Smooth muscle cell of the brain vasculature (primary cell): ENCODE measurements at places on chromosomes 2 and 18.

GRCh38 chr2:233428008-233428407 is 73.7 kb downstream of the DGKD start:
- DNase-seq = no peak

GRCh38 chr2:27249891-27250651 is 12.8 kb downstream of the SLC30A3 start:
- no peak for DNase-seq

GRCh38 chr2:173196638-173197037 is 121.0 kb downstream of the MAP3K20 start:
- DNase-seq = no peak

DNA sequence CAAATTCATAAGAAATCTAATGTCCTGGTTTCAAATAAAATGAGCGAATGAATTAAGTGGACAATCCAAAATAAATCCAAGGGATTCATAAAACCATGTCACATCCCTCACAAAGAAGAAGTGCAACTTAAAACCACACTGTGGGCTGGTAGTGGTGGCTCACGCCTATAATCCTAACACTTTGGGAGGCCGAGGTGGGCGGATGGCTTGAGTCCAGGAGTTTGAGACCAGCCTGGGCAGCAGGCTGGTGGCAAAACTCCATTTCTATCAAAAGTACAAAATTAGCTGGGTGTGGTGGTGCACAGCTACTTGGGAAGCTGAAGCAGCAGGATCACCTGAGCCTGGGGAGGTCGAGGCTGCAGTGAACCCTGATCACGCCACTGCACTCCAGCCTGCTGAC is 25.4 kb downstream of the FAM98A start:
- DNase-seq = no peak

DNA sequence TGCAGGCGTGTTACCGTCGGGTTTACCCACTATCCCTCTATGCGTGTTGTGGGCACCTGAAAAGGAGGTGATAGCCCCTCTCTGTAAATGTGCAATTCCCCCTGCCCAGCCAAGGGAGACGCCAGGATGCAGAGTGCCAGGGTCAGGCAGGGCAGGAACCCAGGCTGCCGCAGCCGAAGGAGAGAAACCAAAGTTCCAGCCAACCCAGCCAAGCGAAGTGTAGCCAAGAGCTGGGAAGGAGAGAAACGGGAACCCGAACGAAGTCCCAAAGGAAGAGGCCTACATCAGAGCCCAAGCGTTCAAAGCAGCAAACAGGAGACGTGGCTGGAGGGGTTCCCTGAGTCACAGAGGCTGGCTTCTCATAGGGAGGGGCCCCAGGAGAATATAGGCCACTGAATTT is 24.2 kb upstream of the SPR start:
- no peak for DNase-seq

GRCh38 chr18:75521816-75522215 is 94.3 kb upstream of the SMIM21 start:
- no peak for DNase-seq

DNA sequence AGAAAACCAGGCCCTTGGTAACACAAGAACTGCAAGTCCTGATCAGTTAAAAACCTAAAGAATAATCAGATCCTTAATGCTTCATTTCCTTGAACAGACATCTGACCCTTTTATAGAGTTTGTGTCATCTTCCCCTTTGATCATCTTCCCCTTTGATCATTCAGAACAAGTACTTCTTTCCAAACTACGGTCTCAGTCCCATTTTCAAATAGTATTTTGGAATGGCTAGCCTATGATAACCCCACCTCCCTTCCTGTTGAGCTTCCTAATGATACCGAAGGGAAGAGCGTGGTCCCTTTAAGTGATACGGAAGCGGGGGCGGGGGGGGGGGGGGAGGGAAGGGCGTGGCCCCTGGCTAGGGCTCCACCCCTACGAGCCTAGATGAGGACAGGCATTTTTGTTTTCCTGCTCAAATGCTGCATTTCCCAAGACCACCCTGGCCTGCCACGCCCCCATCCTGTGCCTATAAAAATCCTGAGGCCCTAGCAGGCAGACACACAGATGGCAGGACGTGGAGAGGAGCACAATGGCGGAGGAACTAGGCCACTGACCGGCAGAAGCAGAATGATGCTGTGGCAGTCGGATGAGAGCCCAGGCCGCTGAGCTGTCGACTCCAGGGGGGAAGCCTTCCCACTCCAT is 24.1 kb upstream of the CHRNA1 start:
- no peak for DNase-seq

DNA sequence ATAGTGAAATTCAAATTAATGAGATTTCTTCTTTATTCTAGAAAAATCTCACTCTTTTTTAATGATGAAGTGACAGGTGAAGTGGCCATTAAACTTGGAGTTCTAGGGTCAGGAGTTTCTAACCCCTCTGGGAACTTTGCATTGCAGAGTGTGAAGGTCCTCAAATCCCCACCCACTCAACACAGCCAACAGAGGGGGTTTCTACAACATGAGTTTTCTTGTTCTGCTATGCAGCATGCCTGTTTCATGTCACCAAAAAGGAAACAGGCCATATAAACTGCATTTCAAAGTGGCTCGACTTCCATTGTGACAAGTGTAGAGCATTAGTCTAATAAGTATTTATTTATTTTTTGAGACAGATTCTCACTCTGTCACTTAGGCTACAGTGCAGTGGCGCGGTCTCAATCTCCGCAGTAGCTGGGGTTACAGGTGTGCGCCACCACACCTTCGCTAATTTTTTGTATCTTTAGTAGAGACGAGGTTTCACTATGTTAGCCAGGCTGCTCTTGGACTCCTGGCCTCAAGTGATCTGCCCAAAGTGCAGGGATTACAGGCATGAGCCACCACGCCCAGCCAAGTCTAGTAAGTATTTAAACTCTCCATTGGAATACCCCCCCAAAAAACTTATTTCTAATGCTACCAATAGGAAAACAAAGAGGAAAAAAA is 146.1 kb upstream of the ZFP36L2 start:
- no peak for DNase-seq

GRCh38 chr2:133952420-133952819 is 301.5 kb upstream of the MGAT5 start:
- no peak for DNase-seq

DNA sequence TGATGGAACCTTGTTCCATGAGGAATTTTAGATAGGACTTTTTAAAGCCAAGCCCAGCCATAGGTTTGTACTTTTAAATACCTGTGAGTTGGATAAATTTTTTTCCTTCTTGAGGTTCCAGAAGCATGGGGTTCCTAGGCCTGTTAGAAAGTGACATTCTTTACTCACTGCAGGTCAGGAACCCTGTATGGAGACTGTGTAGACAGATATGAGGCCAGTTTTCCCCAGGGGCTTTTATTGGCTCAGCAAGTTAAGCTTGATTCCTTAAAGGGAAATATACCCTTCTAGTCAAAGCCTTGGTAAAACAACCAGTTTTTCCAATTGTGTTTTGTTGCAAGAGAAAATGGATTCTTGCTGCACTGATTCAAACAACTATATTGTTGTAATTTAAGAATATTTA is 38.4 kb upstream of the GMCL1 start:
- DNase-seq = no peak

DNA sequence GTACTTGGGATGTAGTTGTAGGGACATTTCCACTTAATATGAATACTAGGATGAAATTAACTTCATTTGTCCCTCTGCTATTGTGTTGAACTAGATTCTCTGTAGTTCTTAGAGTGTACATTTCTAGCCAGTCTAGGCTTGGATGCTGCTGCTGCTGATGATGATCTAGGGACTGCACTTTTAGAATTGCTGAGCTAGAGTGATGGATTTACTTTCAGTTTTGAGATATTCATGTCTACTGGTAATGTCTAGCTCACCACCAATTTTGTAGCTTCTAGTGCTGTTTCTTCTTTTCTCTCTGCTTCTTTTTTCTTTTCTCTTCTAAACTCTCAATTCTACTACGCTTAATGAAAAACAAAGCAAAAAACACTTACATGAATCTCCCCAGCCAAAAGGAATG is 49.4 kb downstream of the MRPS9 start:
- DNase-seq = no peak

DNA sequence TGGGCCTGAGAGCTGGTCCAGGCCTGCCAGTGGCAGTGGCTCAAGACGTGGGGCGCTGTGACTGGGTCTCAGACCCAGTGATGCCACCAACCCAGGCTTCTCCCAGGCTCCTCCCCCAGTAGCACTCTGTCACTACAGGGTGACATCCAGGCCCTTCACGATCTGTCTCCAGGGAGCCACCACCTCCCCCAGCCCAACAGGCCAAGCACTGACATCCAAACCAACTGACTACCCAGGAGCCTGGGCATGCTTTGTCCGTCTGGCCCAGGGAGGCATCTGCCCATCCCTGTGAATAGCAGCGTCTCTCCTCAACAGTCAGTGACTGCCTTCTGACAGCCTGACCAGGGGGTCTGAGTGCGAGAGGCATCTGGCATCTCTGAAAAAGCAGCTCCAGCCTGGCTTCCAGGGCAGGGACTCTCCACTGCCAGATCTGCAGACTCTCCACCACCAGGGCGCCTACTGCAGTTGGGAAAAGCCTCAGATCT is 13.0 kb downstream of the TEX44 start:
- DNase-seq = no peak

GRCh38 chr2:12717191-12718014 is 667 bp downstream of the TRIB2 start:
- peak; percentile 55 for DNase-seq

DNA sequence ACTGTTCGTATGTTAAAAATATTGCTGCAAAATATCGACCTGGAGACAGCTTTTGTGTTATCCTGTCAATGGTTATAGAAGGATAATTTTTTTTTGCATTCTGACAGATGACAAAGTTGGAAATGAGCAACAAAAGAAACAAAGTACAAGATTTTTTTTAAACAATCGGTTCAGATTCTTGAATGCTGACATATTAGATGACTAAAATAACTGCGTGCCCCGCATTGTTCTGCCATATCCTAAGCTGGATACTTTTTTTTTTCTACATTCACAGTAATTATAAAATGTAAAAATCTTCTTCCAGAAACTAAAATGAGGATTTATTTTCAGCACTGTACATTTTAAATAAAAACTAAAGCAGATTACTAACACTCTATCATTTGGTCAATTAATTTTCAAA is 67.1 kb downstream of the ABCG8 start:
- DNase-seq = no peak

GRCh38 chr2:85862426-85862825 is 26.4 kb downstream of the ST3GAL5 start:
- DNase-seq = no peak

DNA sequence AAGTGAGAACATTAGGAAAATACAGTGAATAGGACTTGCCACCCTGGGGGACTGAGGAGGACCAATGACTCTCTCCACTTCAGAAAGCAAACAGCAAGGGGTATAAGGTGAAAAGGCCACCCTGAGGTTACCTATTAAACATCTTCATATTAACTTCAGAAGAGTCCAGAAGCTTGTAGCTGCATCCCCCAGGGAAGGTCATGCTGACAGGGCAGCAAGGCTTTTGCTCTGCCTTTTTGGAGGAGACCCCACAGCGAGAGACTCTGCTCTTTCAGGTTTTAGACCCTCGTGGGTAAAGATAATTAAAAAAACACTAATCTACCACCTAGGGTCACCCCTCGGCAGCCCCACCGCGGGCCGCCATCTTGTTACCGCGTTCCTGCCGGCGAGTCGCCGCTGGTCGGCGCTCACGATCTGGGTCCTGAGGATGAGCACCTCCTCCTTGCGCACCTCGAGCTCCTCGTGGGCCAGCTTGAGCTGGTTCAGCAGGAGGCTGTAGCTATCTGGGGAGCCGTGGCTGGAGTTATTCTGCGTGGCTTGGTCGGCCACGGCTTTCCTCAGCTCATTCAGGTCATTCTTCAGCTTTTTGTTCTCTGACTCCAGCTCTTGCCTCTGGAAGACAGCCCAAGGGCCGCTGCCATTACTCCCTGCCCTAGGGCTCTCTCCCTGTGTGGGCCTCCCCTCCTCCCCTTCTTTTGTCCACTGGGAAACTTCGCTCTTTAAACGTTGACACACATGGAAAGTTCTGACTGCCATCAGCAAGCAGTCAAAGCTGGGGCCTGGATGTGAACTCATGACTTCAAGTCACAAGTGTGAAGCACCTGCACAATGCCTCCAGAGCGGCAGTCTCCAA is 50.7 kb upstream of the ACAA2 start:
- DNase-seq = no peak

DNA sequence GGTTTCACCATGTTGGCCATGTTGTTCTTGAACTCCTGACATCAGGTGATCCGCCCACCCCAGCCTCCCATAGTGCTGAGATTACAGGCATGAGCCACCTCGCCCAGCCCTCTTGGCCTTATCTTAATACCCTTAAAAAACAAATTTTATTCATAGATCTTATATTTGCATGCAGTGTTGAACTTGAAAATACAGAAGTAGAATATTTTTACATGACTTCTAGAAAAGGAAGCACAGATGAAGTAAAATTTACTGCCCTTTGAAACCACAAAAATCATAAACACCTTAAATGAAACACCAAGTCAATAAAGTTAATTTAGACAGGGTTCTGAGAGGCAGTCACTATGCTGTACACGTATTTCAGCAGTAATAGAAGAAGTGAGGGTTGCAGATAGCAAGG is 145.7 kb downstream of the CERS6 start:
- DNase-seq = no peak

GRCh38 chr2:111100765-111101162 is 19.9 kb upstream of the BCL2L11 start:
- DNase-seq = no peak

GRCh38 chr2:133293544-133294353 is 274.5 kb downstream of the NCKAP5 start:
- no peak for DNase-seq

- DNase-seq = no peak
These were observed 26.7 kb downstream of the AGPS start for GRCh38 chr2:177419274-177419673.

GRCh38 chr2:143623231-143623908 is 494.2 kb downstream of the ARHGAP15 start:
- DNase-seq = no peak

DNA sequence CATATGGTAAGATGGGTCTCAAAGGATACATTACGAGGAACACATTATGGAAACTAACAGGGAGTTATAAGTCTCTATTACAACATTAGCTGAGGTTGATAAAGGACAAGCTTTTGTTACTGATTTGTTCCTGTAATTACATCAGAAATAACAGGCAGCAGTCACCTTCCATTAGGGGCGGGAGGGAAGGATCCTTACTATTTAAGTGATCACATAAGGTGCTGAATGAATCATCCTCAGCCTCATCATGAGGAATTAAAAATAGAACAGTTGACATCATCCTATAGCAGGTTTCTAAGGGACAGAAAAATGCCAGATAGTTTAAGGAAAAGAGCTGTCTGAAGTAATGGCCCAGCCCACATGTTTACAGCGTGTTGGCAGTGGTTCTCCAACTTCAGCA is 86.9 kb upstream of the MGAT5 start:
- no peak for DNase-seq

- DNase-seq = no peak
These were observed 15.2 kb downstream of the NABP1 start for GRCh38 chr2:191693166-191693565.

- DNase-seq = no peak
These were observed 74.6 kb downstream of the CLHC1 start for GRCh38 chr2:55157474-55157884.
